ENCODE measurements at places on chromosomes 1 and 21. TPM values are rescaled to one million over a fixed set of nuclear protein-coding genes. Genes with fewer than 3 reads are reported as not detected.

ADAM30 gene
- not detected for total RNA-seq

- no peak for ATAC-seq
Observed at GRCh38 chr1:2110738-2111673, 60.8 kb downstream of the PRKCZ start.

HSD17B7 gene
- 25.5 TPM for total RNA-seq

GRCh38 chr1:153991151-153991630, 629 bp downstream of the RPS27 start:
- ATAC-seq: no peak

DNA sequence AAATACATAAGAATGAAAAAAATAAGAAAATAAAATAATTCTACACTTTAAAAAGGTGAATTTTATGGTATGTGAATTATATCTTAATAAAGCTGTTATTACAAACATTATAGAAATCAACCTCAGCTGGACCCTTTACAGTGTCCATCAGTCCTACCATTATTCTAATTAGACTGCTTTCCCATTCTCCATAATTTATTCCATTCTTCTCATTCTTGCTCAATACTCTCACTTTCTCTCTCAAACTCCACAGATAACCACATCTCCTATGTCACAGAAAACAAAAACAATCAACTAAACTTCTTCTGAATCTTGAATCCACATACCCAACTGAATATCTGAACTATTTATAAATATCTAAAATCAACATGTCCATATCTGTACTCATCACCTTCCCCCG, 11.6 kb downstream of the HFM1 start:
- ATAC-seq: no peak

DNA sequence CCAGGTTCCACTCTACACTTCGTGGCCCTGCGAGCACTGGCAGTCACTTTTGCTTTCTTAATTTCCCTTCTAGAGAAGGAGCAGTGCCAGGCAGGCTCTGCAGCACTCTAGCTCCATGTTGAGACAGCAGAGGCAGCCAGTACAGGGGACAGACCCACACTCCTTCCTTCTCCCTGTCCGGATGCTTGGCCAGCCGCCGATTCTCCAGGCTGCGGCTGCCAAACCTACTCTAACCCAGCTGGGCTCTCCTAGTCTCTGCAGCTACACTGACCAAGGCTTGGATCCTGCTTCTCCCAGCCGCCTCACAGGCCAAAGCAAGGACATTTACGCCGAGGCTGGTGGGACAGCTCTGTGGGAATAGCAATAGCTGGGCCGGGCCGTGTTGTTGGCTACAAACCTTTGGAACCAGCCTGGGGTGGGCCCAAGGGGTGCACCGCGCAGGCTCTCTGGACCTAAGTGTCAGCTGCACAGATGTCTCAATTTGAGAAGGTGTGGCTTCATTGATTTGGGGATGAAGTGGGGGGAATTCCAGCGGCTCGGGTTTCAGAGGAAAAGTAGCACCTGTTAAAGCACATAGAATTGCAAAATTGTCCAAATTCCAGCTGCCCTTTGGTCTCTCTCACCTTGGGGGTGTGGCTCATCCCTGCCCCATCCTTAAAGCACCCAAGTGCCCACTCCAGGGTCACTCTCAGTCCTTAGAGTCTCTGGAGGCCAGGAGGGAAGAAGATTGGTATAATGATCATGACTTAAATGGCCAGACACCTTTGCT, 3.2 kb downstream of the BARHL2 start:
- no peak for ATAC-seq

GRCh38 chr1:185238447-185238846, 78.6 kb downstream of the IVNS1ABP start:
- peak; percentile 38 for ATAC-seq

DNA sequence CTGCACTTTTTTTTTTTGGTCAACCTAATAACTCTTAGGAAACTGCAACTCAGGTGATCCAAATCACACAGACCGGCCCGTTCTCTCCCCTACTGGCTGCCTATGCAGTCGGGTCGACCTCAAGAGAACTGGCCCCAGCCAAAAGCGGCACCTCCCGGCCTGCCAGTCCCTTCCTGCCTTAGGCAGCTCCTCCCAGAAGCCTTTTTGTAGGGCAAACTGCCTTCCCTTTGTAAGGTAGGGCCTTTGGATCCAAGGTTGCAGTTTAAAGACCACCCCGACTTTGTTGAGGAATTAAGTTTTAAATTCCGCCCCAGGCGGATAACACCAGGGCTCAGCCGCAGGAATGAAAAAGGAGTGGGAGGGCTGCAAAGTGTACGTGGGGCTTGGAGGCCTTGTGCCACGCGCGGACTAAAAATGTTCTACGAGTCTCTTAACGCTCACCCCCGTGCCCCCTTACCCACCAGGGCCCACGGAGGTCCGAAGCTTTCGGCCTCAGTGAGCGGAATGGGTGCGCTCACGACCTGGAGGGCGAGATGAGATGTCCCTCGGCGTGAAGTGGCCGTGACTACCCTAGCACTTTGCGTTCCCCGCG, 642 bp upstream of the ST3GAL3 start:
- no peak for ATAC-seq

DNA sequence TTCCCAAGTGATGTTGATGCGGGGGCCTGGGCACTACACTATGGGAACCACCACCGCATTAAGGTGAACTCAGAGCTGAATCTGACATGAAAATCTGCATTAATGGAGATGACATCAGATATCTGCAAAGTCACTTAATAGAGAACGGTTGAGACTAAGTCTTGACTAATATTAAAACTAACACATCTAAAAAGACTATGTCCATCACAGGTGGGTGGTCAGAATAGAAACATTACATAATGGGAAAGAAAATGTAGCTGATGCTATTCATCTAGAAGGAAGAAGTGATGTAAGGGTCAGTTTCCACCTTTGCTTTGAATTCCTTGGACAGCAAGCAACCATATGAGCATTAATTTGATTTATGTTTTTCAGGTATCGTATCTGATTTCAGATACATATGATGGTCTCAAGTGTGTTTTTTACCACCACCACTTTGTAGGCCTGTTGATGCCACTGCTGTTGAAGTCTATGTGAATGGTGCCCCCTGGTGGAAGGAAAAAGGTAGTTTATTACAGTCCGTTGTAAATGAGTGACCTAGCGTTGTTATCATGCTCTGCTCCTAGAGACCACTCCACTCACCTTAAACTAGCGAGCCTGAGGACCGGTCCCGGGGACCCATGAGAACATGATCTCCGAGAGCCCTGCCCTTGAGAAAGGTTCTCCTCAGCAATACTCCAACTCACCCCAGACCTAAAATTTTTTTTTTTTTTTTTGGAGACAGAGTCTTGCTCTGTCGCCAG, 73.5 kb downstream of the BACH1 start:
- peak; percentile 51 for ATAC-seq

DNA sequence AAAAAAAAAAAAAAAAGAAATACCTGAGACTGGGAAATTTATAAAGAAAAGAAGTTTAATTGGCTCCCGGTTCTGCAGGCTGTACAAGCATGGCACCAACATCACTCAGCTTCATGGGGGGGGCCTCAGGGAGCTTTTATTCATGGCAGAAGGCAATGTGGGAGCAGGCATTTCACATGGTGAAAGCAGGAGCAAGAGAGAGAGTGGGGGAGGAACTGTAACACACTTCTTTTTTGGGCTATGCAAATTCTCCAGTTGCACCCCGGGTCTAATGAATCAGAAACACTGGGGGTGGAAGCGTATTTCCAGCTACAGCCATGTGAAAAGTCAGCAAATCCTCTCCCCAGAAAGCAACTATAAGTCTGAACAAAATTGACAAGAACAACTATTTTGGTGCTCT, 11.8 kb upstream of the SOD1 start:
- no peak for ATAC-seq

- no peak for ATAC-seq
Observed at GRCh38 chr1:177044390-177044789, 120.1 kb downstream of the ASTN1 start.

IRF6 gene
- 1.7 TPM for total RNA-seq

GIPC2 gene
- 0.35 TPM for total RNA-seq

DNA sequence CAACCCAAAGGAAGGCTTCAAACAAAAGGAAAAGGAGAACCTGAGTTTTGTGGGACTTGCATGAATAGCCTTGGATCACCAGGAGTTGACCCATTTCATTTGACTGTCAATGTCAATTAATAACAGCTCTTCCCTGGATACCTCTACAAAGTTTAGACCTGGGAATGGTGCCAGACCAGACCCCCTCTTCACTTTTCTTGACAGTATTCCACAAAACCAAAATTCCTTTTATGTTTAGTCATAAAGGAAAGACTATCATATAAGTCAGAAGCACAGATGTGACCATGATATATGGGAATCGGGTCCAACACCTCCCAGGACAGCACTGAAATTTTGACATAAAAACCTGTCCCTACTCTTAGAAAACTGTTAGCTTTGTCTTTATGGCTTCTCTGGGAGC, 191.8 kb downstream of the LYPLAL1 start:
- no peak for ATAC-seq

ATP6V1G3 gene
- total RNA-seq: not detected

DNA sequence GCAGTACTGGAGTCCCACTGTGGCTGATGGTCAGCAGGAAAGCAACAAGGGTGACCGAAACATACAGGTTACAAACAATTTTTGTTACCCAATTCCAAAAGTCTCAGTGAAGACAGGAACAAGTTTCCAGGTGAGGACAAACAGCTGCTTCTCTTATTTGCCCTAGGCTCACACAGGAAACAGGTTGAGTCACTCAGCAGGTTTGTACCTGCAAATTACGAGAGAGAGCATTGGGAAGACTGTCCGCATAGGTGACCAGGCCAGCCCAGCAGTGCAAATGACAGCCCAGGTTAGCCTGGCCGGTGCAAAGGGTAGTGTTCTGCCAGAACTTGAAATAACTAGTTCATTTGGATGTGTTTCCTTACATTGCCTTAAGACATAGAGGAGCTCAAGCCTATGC, 40.0 kb upstream of the DSCAM start:
- no peak for ATAC-seq

- no peak for ATAC-seq
Observed at GRCh38 chr1:218395916-218396315, 50.8 kb downstream of the TGFB2 start.

- ATAC-seq: no peak
Observed at GRCh38 chr21:44399151-44399954, 45.9 kb downstream of the TRPM2 start.

- ATAC-seq: peak; percentile 32
Observed at GRCh38 chr1:183604038-183604808, 14.0 kb upstream of the NCF2 start.

DNA sequence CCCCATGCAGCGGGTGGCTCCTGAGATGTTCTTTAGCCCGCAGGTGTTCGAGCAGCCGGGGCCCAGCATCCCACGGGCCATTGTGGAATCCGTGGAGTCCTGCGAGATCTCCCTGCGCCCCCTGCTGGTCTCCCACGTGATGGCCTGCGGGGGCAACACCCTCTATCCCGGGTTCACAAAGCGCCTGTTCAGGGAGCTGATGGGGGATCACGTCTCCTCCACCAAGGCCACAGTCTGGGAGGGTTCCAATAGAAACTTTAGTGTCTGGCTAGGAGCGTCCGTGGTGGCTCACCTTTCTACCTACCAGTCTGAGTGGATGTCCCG, 71.0 kb downstream of the ACTL8 start:
- ATAC-seq: no peak

DNA sequence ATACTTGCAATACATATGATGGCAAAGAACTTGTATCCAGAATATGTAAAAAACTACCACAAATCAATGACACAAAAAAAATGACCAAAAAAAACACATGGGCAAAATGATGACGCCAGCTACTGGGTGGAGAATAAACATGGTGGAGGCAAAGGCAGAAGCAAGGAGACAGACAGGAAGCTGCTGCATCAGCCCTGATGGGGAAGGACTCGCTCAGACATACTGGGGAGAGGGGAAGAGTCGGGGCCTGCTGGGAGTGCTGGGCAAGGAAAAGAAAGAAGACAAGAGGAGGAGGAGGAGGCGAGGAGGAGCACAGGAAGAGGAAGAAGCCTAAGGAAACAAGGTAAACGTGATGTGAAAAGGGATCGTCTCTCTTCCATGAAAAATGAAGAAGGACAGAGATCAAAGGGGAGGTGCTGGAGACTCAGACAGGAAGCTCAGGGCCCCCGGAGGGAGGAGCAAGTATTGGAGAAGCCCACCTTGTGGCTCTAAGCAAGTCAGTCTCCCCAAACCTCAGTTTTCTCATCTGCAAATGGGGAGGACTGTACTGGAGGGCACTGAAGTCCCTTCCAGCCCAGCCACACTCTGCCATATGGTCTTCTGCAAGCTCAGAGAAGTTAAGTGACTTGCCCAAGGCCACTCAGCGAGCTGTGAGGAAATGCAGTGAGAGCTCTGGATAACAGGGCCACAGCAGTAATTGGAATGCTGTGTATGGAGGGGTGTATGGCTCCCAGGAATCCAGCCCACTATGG, 24.2 kb downstream of the OLFML2B start:
- ATAC-seq: no peak

GRCh38 chr21:41611966-41612606, 104.1 kb upstream of the TMPRSS2 start:
- peak; percentile 43 for ATAC-seq

- ATAC-seq: no peak
Observed at GRCh38 chr1:205014783-205015182, 28.2 kb upstream of the CNTN2 start.

DNA sequence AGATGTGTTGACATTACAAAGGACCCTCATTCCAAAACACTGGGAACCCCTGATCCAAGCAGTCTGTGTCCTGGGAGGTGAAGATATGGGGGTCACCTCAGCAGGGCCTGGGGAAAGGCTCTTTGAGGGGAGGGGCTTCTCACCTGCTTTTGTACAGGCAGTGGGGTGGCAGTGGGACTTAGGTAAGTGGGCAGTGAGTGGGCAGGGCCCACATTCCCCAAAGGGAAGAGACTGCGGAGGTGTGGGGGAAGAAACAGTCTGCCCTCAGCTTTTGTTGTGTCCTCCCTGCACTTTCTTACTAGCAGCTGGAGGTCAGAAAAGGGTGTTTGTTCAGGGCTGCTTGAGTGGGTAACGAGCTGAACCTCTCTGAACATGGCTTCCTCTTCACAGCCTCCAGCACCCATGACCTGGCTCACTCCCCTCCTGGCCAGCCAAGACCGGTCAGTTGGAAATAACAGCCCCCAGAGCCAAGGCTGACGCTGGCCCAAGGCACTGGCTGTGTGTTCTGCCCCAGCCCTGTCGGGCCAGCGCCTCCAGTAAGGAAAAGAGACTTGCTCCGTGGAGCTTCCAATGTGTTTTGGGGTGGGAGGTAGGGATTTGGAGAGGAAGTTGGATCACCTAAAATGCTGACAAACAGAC, 173.5 kb downstream of the PSMG1 start:
- ATAC-seq: no peak

GRCh38 chr21:17794518-17795145, 24.5 kb downstream of the C21orf91 start:
- no peak for ATAC-seq

DNA sequence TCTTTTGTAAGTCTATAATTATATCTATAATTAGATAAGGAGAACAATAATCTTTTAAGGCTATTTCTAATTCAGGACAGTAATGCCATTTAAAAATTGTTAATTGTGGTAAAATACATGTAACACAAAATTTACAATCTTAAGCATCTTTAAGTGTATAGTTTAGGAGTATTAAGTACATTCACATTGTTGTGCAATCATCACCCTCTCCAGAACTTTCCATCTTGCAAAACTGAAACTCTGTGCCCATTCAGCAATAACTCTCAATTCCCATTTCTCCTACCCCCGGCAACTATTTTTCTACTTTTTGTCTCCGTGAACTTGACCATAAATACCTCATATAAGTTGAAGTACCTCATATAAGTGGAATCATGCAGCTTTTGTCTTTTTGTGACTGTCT, 93.9 kb upstream of the KCNA3 start:
- ATAC-seq: no peak

GRCh38 chr1:78516716-78517115, 25.9 kb downstream of the PTGFR start:
- no peak for ATAC-seq

ABCG1 gene
- 8.2 TPM for total RNA-seq

LIN9 gene
- 10.3 TPM for total RNA-seq

KRTAP10-3 gene
- total RNA-seq: not detected

All from activated T-helper 17 cell treated with anti-CD3 and anti-CD28 coated beads, Interleukin-2, amount 50 U/mL, for 72 hours (primary cell).